ENCODE measurements at places on chromosomes 4 and X.

DNA sequence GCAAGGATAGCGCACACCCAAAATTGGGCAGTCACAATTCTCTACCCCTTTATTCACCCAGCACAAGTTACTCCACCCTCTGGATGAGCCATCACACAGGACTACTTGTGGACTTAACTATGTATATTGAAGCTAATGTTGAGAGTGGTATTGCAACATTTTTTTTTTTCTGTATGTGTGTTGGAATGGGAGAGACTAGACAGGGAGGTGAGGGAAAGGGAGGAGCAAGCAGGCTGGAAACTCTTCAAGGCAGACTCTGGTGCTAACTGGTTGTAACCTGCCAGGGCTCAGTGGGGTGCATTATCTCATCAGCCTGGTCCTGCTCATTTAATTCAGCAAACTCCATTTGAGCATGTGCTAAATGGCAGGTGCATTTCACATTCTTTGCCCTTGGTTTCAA is 18.4 kb upstream of the CWH43 start:
- no peak for DNase-seq

DNA sequence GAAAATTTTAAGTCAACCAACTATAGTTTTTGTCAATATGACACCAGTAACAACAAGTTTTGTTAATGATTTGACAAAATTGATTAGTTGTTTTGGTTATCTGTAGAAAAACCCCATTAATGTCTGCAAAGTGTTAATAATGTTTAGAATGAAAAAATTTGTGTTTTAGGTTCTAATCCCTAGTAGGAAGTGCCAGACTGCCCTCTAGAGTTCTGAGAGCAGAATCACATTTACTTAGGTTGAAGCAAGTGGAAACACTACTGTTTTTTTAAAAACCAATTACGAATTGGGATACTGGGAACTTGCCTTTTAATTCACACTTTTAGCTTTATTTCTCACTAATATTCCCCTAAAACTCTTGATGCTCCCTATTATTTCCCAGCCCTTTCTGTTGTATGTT is 101.1 kb upstream of the CYLC1 start:
- DNase-seq = no peak

DNA sequence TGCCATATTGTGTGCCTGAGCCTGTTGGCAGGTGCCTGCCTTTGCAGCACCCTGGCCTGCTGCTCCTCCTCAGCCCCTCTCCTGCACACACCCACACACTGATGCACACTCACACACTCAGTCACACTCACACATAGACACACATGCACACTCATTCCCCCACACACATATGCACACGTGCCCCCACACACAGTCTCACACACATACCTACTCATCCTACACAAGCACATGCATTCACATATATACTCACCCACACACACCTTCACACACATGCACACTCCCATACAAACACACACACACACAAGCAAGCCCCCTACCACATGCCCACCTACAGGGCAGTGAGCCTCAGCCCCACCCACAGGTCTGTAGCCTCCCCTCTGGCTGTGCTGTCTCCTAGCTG is 245.0 kb downstream of the EVC2 start:
- DNase-seq = no peak

- no peak for DNase-seq
These were observed 12.4 kb downstream of the TNIP2 start for GRCh38 chr4:2743518-2744445.

DNA sequence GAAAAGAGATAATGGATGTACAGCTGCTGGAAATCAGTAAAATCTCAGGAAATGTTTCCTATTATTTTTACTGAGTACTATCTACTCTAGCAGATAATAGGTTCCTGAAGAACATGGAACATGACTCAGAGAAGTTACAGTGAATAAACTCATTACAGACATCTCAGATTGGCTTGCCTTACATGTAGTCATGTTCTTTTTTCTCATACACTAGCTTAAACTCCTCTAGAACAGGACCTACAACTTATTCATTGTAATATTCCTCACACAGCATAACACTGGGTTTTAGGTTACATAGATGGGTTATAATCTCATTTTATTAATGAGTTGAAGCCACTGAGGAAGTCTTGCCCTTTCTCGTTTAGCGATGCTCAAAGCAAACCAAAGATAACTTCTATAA is 86.9 kb upstream of the BMP2K start:
- DNase-seq = no peak

DNA sequence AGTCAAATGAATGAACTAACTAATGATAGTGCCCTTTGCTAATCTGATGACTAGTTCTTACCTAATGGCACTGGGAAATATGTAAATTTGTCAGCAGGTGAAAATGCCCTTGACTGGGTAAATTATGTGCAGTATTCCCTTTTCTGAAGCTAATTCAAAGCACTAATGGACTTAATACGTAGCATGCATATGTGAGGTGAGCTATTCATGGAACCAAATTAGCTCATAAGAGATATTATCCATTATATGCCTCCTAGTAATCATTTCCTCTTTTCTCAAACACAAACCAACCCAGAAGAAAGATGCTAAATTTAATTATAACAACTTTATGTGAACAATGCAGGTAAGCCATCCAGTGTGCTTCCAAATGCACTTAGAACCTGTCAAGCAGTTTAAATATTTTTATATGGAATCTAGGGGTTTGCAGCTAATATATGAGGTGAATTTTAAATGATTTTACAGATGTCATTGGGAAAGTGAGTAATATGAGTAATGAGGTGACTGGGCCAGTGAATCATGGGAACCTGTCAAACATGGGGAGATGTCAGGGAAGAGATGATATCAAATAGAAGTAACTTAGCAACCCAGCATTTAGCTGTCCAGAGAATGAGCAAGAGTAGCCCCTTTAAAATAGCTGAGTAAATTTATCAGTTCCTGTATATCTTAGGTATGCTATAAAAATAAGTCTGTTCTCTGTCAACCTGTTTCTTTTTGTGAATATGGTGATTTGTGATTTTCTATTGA is 315.0 kb downstream of the AFF2 start:
- no peak for DNase-seq

- DNase-seq = no peak
These were observed 23.3 kb downstream of the SPIN4 start for GRCh38 chrX:63327788-63328187.

GRCh38 chr4:2415881-2416563 is 2.4 kb downstream of the ZFYVE28 start:
- no peak for DNase-seq

- DNase-seq = peak; percentile 19
These were observed 15.0 kb upstream of the STS start for GRCh38 chrX:7132335-7133049.

- peak; percentile 61 for DNase-seq
These were observed 1.0 kb downstream of the PDE5A start for GRCh38 chr4:119627267-119628255.

Measured in activated CD4-positive, alpha-beta T cell treated with anti-CD3 and anti-CD28 coated beads, Interleukin-2, amount 50 U/mL, for 48 hours (primary cell).